Activated CD8-positive, alpha-beta memory T cell treated with anti-CD3 and anti-CD28 coated beads, Interleukin-2, amount 10 ng/mL, durations not matched to agents 7 days and 5 days (primary cell): ENCODE measurements at places on chromosomes 3 and 15. TPM values are rescaled to one million over a fixed set of nuclear protein-coding genes. Genes with fewer than 3 reads are reported as not detected.

DNA sequence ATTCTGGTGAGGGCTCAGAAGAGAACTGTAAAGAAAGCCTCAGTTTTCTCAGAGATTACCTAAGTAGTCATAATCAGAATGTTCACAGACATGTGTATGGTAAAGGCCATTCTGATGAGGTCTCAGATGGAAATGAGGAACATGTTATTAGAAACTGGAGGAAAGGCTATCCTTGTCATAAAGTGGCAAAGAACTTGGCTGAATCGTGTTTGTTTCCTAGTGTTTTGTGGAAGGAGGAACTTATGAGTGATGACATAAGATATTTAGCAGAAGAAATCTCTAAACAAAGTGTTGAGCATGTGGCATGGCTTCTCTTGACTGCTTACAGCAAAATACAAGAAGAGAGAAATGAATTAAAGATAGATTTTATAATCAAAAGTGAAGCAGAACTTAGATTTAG is 12.8 kb upstream of the KLHL40 start:
- no peaks in the 10 kb centered on the region for H3K4me1 ChIP-seq
- peaks cover 3% of the 10 kb centered on the region for H3K27me3 ChIP-seq
- no peak overlapping the region for H3K27ac ChIP-seq
- no peak for DNase-seq

- H3K27me3 ChIP-seq = no peaks in the 10 kb centered on the region
- no peak overlapping the region for H3K27ac ChIP-seq
- H3K4me1 ChIP-seq = no peaks in the 10 kb centered on the region
- H3K4me3 ChIP-seq = no peak overlapping the region
- no peak for DNase-seq
Measured at GRCh38 chr3:6807967-6808588, 52.8 kb upstream of the GRM7 start.

DNA sequence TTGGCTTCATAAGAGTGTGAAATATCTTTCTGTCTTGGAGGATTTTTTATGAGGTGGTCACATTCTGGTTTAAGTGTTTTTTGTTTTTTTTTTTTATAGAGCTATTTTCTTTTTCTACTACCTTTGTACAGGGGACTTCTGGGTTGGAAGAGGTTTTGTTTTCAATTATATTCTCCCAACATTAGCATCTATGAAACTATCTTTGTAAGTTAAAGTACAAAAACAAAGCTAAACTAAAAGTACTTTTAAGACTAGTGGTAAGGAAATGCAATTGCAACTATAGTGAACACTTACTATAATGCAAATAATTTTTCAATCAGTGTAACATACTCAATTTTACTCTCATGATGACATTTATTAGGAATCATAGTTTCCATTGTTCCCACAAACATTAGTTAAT is 688.2 kb downstream of the SI start:
- DNase-seq = no peak
- H3K27me3 ChIP-seq = no peaks in the 10 kb centered on the region
- H3K4me1 ChIP-seq = no peaks in the 10 kb centered on the region
- H3K27ac ChIP-seq = no peak overlapping the region
- no peaks in the 10 kb centered on the region for H3K36me3 ChIP-seq

- no peak for DNase-seq
- H3K27me3 ChIP-seq = peaks cover 66% of the 10 kb centered on the region
- no peaks in the 10 kb centered on the region for H3K36me3 ChIP-seq
- no peaks in the 10 kb centered on the region for H3K4me1 ChIP-seq
Measured at GRCh38 chr3:64444490-64445108, 219.3 kb upstream of the PRICKLE2 start.

The KBTBD8 gene
- total RNA-seq = 10.4 TPM

- H3K27ac ChIP-seq = no peak overlapping the region
- H3K27me3 ChIP-seq = peaks cover 6% of the 10 kb centered on the region
- no peak for DNase-seq
- H3K4me3 ChIP-seq = no peak overlapping the region
- H3K36me3 ChIP-seq = no peaks in the 10 kb centered on the region
- H3K4me1 ChIP-seq = peaks cover 11% of the 10 kb centered on the region
Measured at GRCh38 chr15:80925597-80926059, 64.0 kb downstream of the MESD start.

- no peaks in the 10 kb centered on the region for H3K27me3 ChIP-seq
- H3K36me3 ChIP-seq = peaks cover 9% of the 10 kb centered on the region
- DNase-seq = no peak
- H3K27ac ChIP-seq = no peak overlapping the region
- peaks cover 5% of the 10 kb centered on the region for H3K4me1 ChIP-seq
Measured at GRCh38 chr3:179166561-179167201, 18.5 kb downstream of the PIK3CA start.

GRCh38 chr3:157355276-157355675 is 81.4 kb upstream of the PTX3 start:
- no peak for DNase-seq
- no peaks in the 10 kb centered on the region for H3K4me1 ChIP-seq
- no peak overlapping the region for H3K4me3 ChIP-seq
- H3K27me3 ChIP-seq = no peaks in the 10 kb centered on the region
- no peak overlapping the region for H3K27ac ChIP-seq

GRCh38 chr3:69085833-69086722 is 1.3 kb downstream of the ARL6IP5 start:
- H3K36me3 ChIP-seq = peaks cover 46% of the 10 kb centered on the region
- H3K27me3 ChIP-seq = no peaks in the 10 kb centered on the region
- peak overlapping the region; percentile 94 for H3K27ac ChIP-seq
- peaks cover 63% of the 10 kb centered on the region for H3K4me1 ChIP-seq
- peak overlapping the region; percentile 97 for H3K4me3 ChIP-seq
- DNase-seq = peak; percentile 82

DNA sequence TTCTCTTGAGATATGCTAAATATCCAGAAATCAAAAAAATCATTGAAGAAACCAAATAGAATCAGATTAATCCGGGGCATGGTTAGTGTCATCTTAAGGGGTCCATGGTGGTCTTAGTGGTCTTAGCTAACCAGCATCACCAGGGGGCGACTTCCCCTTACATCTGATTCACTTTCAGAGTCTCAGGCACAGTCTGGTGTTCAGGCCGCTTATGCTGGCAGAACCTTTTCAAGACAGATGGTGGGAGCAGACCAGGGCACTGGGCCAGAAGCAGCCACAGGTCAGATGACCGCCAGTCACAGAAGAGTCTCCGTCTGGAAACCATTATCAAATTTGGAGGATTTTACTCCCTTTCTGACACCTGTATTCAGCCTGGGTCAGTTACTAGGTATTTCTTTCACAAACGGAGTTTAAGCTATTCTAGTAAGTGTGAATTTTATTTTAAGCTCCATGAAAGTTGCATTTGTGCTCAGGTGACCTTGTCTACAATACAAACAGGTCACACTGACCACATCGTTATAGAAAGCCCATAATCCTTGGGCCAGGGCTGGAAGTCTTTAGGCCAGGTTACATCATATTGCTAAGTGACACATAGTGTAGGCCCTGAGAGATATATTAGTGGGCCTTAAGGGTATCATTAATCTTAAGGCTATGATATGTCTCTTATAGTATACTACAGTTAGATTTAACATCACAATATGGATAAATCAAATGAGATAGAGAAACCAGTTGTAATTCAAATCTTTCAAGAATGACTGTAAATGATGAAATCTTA is 365.5 kb downstream of the GBE1 start:
- H3K4me3 ChIP-seq = no peak overlapping the region
- no peak overlapping the region for H3K27ac ChIP-seq
- no peak for DNase-seq

GRCh38 chr15:68383161-68384074 is 48.5 kb downstream of the ITGA11 start:
- no peaks in the 10 kb centered on the region for H3K36me3 ChIP-seq
- H3K4me3 ChIP-seq = no peak overlapping the region
- peaks cover 13% of the 10 kb centered on the region for H3K4me1 ChIP-seq
- H3K27ac ChIP-seq = no peak overlapping the region

The LRRC31 gene
- total RNA-seq = not detected

DNA sequence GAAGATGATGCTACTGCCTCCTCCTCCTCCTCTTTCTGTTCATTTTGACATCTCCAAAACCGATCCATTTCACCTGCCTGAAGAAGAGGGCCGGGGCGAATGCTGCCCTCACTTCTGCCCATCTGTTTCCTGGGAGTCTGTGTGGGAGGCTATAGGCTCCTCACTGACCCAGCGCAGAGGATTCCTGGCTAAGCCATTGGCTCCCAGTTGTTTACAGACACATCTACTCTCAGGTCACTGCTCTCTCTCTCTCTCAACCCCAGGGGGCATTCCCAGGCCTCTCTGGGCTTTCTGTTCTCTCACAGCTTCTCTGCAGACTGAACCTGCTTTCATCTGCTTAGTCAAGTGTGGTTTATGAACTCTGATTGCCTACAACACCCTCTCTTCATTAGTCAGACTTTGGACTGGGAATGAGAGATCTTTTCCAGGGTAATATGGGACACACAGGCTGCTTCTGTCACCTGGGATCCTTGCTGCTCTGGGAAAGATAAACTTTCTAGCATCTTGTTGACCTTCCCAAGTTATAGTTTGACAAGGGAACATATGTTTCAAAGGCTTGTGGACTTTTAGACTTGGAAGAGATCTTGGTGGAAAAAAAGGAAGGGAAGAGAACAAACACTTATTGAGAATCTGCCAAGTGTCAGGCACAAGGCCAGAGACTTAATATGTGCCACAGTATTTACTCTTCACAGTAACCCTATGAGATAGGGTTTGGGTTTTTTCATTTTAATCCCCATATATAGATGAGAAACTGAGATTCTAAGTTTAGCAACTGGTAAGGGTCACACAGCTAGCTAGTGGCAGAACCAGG is 30.2 kb upstream of the USP3 start:
- no peaks in the 10 kb centered on the region for H3K27me3 ChIP-seq
- no peak for DNase-seq
- H3K36me3 ChIP-seq = no peaks in the 10 kb centered on the region
- H3K27ac ChIP-seq = no peak overlapping the region
- H3K4me1 ChIP-seq = peaks cover 29% of the 10 kb centered on the region
- no peak overlapping the region for H3K4me3 ChIP-seq

The ANKRD63 gene
- not detected for total RNA-seq

The ADAMTSL3 gene
- total RNA-seq = not detected

- no peaks in the 10 kb centered on the region for H3K36me3 ChIP-seq
- H3K4me3 ChIP-seq = no peak overlapping the region
- peaks cover 5% of the 10 kb centered on the region for H3K4me1 ChIP-seq
- no peak overlapping the region for H3K27ac ChIP-seq
- no peak for DNase-seq
- H3K27me3 ChIP-seq = peaks cover 55% of the 10 kb centered on the region
Measured at GRCh38 chr15:62306851-62307504, 141.9 kb upstream of the C2CD4B start.

The SLC4A7 gene
- total RNA-seq = 55.0 TPM

DNA sequence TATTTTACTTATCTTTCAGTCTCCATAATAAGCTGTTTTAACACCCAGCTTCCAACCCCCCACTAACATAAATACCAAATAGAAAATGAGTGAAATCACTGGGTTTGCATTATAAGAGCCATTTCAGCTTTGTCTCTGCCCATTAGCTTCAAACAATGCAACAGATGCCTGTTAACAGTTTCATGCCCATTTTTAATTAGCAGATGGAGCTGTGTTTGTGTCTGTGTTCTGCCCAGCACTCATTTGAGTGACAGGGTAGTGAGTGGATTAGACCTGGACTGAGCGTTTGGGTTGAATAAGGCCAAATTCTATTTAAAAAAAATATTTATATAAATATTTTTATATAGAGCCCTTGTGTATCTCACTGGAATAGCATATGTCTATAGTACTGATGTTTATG is 7.4 kb downstream of the RAB8B start:
- H3K4me3 ChIP-seq = no peak overlapping the region
- H3K27me3 ChIP-seq = no peaks in the 10 kb centered on the region
- peak overlapping the region; percentile 6 for H3K27ac ChIP-seq
- H3K4me1 ChIP-seq = peaks cover 90% of the 10 kb centered on the region
- no peak for DNase-seq
- peaks cover 42% of the 10 kb centered on the region for H3K36me3 ChIP-seq

The VEPH1 gene
- total RNA-seq = not detected

- H3K4me3 ChIP-seq = no peak overlapping the region
- H3K36me3 ChIP-seq = no peaks in the 10 kb centered on the region
- H3K27me3 ChIP-seq = peaks cover 11% of the 10 kb centered on the region
- no peak overlapping the region for H3K27ac ChIP-seq
Measured at GRCh38 chr15:62823561-62823960, 219.0 kb upstream of the TPM1 start.

The GOLGA8R gene
- 13.0 TPM for total RNA-seq

The NPRL2 gene
- 49.7 TPM for total RNA-seq
